ENCODE measurements at places on chromosomes 11 and 22.

DNA sequence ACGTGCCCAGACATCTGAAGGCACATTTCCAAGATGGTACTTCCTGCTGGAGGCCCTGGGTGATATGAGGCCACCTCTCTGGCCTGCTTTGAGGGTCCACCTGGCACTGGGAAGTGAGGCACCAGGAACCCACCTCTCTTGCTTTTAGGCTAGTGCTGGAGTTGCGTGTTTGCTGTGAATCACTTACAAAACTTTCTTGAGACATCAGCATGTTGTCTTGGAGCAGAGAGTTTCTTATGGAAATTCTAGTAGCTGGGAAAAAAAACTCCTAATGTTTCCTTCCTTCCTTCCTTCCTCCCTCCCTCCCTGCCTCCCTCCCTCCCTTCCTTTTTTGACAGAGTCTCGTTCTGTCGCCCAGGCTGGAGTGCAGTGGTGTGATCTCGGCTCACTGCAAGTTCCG is 341.3 kb downstream of the MIAT start:
- DNase-seq: no peak

- DNase-seq: no peak
Measured at GRCh38 chr11:33984682-33985389, 66.7 kb upstream of the CAPRIN1 start.

DNA sequence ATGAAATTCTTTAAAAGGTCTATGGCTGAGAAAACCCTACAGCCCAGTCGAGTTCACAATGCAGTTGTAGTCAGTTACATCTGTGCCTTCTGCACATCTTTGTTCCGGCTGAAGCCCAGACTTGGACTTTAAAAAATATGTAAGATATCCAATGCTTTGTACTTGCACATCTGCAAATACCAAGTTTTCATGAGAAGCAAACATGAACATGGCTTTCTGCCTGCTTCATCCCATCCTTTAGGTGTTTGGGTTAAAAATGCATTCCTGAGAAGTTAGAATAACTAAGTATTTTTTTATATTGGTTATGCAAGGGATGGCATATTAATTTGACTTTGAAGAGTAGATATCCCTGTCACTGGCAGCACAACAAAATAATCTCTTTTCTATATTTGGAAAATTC is 528.4 kb downstream of the METTL15 start:
- no peak for DNase-seq

DNA sequence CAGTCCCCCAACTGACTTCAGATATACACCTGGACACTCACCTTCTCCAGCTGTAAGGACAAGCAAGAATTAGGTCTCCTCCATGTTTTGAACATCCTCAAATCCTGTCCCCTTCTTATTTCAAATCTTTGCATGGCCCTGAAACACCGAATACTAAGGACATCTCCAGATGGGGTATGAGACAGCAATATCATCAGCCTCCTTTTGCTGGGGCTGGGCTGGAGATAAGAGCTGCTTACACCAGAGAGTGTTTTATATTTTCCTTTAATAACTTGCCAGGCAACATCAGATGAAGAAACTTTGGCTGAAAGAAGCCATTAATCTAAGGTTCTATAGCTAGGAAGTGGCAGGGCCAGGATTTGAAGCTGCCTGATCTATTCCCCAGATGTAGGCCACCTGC is 21.6 kb downstream of the TUG1 start:
- no peak for DNase-seq

DNA sequence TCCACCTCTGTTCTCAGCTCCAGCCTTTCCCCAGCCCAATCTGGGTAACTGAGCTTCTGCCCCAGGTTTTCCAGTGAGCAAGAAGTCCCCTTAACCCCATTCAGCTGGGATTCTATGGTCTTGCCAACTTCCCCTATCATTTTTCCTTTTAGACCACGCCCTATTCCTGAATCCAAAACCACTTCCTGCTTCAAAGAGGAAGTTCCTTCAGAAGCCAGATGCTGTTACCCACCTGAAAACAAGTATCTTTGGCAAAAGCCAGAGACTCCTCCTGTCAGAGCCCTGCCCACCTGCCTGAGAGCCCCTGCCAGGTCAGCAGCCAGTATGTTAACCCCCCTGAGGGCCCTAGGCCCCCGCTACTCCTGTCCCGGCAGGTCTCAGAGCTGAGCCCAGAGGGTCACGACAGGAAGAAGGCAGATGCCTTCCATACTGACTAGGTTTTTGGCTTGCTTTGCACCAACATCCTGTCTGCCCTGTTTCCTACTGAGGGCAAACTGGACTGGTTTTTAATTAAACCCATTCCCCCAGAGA is 20.3 kb upstream of the MICAL2 start:
- DNase-seq: no peak

DNA sequence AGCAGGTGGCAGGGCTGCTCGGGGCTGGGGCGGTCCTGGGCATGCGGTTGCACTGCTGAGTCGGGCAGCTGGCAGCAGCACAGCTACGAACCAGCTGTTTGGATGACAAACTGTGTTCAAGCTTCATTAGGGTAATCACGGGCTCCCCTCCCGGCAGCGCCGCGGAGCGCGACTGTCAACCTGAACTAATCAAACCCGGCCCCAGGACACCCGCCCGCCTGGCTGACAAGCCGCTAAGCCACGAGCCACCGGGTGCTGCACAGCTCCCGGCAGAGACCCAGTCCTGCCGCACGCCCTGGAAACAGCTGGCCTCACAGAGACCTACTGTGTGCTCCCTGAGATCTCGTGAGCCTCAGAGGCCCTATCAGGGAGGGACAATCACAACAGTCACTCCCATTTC is 60.6 kb upstream of the TCF20 start:
- no peak for DNase-seq

GRCh38 chr11:45580399-45580798 is 85.0 kb downstream of the CHST1 start:
- no peak for DNase-seq

DNA sequence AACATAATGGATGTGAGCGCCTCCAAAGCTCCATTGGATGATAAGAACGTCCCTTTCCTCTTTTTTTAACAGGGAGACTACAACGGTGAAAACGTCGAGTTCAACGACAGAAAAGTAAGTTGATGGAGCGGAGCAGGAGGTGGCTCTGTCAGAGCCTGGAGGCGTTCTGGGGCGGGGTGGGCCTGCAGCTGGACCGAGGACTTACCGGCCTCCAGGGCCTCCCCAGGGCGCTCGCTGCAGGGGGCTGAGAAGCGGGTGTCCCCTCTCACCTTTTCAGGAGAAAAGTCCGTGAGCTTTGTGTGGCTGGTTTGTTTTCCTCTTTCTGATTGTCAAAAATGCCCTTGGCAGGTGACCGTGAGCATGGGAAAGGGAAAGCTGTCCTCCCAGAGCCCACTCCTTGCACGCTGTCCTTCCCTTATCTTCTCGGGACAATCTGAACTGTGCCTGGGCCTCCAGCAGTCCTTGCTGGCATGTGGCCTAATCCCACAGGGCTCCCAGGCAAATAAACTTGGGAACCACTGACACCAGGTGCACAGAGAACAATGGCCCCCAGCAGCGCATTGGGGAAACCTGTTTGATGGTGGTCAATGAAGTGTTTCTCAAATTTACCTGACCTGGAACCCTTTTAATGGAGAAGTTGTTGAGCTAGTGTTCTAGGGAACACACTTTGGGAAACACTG is 38.4 kb downstream of the ANO1 start:
- DNase-seq: no peak

DNA sequence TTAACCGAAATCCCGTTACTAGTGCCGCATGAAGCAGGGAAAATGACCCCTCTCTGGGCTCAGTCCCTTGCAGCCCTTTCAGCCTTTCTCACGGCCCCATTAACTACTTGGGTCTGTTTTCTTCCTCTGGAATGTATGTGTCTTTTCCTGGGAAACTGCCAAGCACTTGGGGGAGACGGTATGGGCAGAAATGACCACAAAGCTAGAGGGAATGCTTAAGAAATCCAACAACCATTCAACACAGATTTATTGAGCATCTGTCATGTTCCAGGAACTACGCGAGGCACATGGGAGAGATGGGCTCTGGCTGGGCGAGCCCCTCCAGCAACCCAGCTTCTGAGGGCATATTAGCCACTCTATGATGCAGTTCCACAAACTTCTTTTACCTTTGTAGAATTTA is 462.6 kb downstream of the BUD13 start:
- DNase-seq: no peak

GRCh38 chr11:5767056-5767455 is 13.0 kb downstream of the OR52N4 start:
- no peak for DNase-seq

DNA sequence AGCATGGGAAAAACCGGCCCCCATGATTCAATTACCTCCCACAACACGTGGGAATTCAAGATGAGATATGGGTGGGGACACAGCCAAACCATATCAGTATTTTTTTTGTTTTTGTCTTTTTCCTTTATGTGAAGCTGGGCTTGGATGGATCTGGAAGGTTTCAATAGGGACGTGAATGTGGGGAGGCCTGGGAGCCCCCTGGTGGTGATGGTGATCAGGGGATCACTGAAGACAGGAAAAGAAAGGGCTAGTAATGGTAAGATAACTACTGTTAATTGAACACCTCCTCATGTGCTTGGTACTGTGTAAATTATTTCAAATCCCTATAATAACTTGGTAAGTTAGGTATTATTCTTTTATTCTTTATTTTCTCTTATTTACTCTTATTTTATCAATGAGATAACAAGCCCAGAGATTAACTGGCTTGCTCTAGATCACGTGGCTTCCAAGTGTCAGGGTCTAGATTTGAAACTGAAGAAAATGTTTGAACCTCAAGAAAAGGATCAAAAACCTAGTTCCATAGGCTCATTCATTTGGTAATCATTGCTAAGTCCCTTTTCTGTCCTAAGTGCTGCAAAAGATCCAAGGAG is 364.2 kb downstream of the TENM4 start:
- DNase-seq: no peak

GRCh38 chr22:17268501-17269223 is 49.4 kb upstream of the ADA2 start:
- no peak for DNase-seq

DNA sequence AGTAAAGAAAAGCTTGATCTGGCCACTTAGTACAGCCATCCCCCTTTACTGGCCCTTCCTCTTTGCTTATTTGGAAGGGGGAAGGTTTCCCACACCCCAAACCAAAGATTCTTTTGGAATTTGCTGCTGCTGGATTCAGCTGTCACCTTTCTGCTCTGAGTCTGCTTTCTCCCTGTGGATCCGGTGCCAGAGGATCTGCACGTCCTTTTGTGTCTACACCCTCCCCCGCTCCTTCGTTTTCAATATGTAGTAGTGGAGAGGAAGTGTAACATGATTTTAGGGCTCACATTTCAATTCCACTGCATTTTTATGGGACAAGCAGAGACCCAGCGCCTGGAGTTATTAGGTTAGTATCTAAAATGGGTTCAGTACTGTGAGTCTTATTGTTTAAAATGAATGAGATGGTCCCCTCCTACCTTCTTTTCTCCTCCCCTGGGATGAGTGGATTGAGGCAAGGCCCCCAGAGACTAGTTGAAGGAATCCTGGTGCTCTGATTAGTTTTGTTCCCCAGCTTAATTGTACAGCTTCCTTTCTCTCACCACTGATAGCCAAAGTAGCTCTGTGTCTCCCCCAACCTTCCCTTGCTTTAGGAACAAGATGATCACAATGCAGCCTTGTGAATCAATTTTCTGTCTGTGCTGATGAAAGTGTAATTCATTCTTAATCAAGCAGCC is 30.5 kb upstream of the CABP7 start:
- DNase-seq: no peak

- DNase-seq: no peak
Measured at GRCh38 chr11:8809241-8809938, 101.6 kb upstream of the AKIP1 start.

DNA sequence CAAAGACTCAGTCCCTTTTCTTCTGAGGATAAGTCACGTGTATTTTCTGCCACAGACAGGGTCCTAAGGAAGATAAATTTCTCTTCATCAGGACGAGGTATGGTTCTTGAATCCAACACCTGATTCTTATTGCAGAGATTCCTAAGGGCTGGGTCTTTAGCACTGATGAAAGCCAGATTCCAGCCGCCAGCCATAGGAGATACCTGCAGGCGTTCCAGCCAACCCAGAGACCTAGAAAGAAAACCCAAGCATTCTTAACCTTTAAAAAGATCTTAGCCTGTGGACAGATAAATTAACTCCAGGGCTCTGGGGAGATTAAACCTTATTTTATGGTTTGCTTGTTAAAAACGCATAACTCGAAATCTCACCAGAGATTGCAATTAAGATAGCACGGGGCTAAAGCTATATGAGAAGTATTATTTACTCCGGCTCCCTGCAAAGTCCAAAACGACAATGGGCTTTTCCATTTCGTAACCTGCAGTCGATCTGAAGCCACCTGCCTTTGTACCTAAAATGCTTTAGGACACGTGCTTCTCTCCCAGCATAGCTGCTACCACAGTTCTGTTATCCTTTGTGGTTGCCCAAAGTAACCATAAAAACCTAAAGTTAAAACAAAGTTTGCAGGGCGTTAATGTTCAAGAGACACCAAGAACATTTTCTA is 104.5 kb downstream of the NXPE2 start:
- no peak for DNase-seq

DNA sequence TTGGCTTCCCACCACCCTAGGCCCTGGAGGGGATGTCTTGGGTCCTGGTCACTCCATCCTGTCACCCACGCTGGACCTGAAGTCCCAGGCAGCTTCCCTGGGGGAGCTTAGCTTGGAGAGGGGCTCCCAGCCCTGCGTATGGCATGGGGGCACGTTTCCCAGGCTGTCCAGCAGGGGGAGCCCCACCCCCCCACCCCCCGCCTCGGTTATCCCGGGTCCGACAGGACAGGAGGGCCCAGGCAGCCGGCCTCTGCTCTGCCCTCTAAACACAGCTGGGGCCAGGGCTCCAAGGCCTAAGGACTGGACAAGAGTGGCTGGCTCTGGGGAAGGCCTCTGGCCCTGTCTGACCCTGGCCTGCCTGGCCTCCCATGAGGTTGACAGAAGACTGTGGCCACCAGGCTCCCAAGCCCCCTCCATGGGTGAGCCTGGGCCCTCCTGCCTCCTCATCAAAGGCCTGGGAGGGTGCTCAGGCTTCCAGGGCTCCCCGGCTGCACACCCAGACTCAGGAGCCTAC is 104.8 kb downstream of the NECTIN1 start:
- DNase-seq: no peak

GRCh38 chr22:27130906-27131305 is 473.5 kb downstream of the MIAT start:
- no peak for DNase-seq

DNA sequence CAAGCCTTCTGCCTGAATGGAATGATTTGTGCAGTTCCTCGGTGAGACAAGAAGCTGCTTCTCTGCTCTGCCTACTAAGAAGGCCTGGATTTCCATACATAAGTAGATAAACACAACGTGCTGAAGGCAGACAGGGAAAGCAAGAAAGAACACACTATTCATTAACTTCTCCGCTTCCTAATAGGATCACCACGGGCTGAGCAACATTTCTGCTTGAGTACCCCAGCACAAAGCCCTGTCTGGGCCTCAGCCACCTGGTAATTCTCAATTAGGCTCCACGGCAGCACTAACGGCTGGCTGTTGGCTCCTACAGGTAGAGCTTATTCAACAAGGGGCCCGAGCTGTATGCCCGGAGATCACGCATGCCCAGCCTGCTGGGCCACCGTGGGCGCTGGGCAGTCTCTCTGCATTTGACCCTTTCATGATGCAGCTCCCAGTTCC is 1156.6 kb downstream of the TBC1D22A start:
- DNase-seq: no peak

- DNase-seq: no peak
Measured at GRCh38 chr11:65808744-65809341, 22.0 kb downstream of the OVOL1 start.

- DNase-seq: no peak
Measured at GRCh38 chr11:82732348-82732733, 1.3 kb downstream of the FAM181B start.

- no peak for DNase-seq
Measured at GRCh38 chr11:64249563-64250414, 1.5 kb upstream of the PLCB3 start.

All from pancreas (tissue), 10 donors.